Common myeloid progenitor, CD34-positive (primary cell): ENCODE measurements at places on chromosomes 12 and 14.

DNA sequence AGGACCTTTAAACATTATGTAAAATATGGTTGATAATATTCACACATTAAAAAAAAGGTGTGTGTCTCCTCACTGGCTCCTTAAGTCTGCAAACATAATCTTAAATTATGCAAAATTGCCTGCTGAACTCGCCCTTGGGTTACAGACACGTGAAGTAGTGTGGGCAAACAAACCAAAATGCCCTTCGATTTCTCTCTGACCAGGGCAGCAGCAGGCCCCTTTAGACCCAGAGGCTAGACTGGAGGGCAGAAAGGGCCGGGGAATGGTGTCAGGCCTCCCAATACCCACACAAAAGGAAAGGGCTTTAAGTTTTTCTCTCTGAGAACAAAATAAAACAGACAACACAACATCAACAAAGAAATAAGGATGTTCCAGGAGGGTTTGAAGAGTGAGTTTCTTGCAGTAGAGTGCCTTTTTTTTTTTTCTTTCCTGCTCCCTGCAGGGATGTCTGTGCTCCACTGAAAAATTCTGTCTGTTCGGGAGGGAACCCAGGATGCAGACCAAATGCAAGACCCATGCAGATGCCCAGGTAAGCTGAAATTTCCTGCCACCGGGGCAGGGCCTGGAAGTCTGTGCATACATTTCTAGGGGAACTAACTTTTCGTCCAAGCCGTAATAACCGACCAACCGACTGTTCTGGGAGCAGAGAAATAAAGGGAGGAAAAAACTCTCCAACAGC is 1.7 kb downstream of the TBX3 start:
- no peak for DNase-seq

DNA sequence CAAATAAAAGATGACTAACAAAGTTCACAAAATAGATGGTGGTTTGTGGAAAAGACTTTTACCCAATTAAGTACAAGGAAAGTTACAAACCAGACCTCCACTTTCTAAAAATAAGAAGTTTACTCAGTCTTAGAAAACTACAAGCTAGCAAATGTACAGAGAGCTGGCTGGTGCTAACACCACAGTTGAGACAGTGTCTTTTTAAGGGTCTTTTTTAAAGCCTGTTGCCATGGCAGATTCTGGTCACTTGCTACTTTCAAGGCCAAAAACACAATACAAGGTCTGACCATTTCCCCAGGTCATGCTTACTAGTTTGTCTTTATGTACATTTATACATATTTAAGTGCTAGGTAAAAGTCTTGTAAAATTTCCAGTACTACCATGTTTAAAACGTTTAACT is 2.4 kb downstream of the BTG1 start:
- no peak for DNase-seq

- no peak for DNase-seq
Observed at GRCh38 chr12:72829838-72830237, 557.7 kb downstream of the TRHDE start.

- DNase-seq = no peak
Observed at GRCh38 chr14:92653162-92653651, 95.2 kb downstream of the LGMN start.

DNA sequence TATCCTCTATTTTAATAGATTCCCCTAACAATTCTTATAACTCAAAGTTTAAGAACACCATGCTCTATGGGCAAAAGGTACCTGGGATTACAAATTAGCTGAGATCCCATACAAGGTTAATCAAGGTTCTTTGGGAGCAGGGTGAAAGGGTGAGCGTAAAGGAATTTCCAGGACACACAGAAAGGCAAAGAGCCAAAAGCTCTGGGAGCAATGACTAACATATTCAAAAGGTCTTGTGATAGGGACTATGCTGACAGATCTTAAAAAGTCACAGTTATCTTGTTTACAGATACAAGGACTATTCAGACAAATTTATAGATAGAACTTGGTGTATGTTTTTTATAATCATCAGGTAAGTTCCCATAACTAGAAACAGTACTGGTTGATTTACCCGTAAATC is 19.5 kb upstream of the PPFIBP1 start:
- no peak for DNase-seq

DNA sequence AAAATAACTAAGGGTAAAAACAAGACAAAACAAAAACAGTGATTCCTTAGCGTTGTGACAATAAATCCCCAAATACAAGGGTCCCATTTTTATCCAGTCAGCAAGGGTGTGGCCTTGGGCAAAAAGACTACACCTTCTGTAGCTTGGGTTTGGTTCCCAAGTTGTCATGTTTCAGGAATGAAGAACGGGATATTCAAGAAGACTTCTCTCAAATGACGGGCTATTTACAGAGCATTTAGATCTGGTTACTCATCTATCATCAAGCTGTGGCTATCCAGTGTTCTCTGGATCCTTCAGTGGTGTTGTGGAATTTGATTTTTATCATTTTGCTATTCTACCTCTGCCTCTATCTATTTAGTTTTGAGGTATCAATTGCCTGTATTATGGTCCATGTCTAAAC is 219.7 kb downstream of the SLC25A21 start:
- DNase-seq = no peak

DNA sequence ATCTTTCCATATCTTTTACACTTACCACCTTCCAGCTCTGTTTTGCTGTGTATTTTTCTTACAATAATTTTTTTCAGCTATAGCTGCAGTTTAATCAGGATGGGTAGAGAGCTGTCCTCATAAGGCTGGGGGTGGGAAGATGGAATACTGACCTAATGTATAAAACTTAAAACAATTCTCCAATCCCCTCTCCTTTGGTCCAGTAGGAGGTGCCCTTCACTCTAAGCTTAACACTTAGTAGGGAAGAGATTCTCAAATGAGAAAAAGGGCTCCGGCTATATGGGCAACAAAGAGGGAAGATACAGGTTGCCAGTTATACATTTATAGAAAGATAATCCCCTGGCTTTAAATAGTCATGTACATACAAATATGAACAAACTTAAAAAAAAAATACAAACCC is 2.8 kb downstream of the ORMDL2 start:
- peak; percentile 39 for DNase-seq

- DNase-seq = no peak
Observed at GRCh38 chr12:1213205-1213604, 222.2 kb downstream of the ERC1 start.

GRCh38 chr14:104822821-104823615 is 22.1 kb downstream of the ZBTB42 start:
- DNase-seq = no peak

- DNase-seq = no peak
Observed at GRCh38 chr12:89933911-89934310, 225.3 kb upstream of the ATP2B1 start.

DNA sequence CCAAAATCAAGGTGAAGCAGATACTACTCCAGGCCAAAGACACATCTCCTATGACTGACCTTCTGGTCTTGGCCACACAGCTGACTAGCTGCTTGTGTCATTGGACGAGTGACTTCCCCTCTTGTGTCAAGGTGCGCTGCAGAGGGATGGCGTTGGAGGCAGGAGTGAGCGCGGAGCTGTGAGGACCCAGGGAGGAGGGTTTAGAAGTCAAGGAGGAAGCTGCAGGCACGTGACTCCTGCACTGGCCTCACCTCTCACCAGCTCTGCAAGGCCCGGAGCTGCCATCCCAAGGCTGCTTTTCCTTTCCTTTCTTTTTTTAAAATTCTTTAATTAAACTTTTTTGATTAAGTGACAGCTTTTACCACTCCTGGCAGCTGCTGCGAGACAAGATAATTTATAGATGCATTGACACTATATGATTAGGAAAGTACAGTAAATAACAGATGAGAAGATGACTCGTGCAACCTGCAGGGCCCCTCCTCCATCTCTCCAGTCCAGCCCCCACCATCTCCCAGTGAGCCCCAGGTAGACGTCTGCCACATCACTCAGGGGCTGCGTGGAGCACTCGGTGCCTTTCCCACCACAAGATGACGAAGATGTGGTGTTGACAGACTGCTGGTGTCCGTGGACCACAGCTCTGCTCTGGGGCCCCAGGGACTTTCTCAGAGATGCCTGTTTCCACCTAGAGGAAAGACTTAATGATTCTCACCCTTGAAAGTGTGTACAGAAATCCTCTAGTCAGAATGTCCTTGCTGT is 350.6 kb downstream of the CACNA1C start:
- peak; percentile 36 for DNase-seq

- no peak for DNase-seq
Observed at GRCh38 chr14:34742270-34743115, 28.1 kb upstream of the CFL2 start.

DNA sequence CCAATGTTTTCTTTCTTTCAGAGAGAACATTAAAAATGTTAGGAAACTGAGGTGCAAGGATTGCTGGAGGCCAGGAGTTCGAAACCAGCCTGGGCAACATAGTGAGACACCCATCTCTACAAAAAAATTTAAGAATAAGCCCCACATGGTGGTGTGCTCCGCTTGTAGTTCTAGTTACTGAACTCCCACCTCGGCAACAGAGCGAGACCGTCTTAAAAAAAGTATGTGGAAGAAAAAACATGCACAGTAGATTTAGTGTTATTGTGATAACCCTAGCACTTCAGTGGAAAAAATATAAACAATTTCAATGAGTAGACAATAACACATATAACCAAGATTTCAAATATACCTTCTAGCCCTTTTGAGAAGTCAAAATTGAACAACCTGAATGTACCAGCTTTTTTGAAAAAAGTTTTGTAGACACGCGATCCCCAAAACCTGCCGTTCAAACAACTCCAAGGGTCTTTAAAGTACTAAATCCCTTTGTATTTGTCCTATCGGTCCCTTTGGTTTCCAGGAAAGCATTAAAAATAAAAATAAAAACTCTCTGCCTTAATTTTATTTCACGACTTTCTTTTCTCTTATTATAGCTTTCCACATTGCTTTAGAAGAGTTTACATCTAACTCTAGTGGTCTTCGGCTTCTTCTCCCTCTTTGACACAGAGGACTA is 1.0 kb upstream of the ANO6 start:
- DNase-seq = peak; percentile 53

- no peak for DNase-seq
Observed at GRCh38 chr12:1881301-1881700, 37.2 kb downstream of the CACNA2D4 start.

GRCh38 chr12:54879150-54879549 is 24.8 kb downstream of the MUCL1 start:
- DNase-seq = no peak

- no peak for DNase-seq
Observed at GRCh38 chr12:75975702-75976101, 55.9 kb downstream of the PHLDA1 start.

- no peak for DNase-seq
Observed at GRCh38 chr12:91357381-91357780, 174.8 kb upstream of the DCN start.

- DNase-seq = peak; percentile 44
Observed at GRCh38 chr12:8052679-8053078, 13.5 kb downstream of the C3AR1 start.

GRCh38 chr14:84686550-84686949 is 843.4 kb upstream of the FLRT2 start:
- no peak for DNase-seq

DNA sequence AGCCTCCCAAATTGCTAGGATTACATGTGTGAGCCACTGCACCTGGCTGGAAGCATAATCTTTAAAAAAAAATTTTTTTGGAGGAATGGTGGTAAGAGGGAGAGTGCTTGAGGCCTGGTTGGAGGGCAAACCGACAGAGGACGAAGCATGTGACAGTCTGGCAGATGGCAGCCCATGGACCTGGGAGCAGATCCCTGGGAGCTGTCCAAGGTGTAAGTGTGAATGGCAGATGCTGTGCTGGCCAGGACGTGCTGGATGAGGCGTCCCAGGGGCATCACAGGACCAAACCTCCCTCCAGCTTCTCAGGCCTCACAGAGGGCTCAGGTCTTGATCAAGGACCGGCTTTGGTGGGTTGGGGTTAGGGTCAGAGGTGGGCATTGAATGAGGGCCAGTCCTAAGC is 128.4 kb upstream of the NCOR2 start:
- DNase-seq = no peak
